Tracheal epithelial cell (primary cell): ENCODE measurements at places on chromosomes 3 and 15. TPM values are rescaled to one million over a fixed set of nuclear protein-coding genes. Genes with fewer than 3 reads are reported as not detected.

EPHB3 gene
- total RNA-seq, result 16.6 and 26.3 TPM in 2 replicates

PLCH1 gene
- total RNA-seq, result under 0.01 and 0.24 TPM in 2 replicates

CPNE9 gene
- total RNA-seq, result not detected in 2 replicates

SLC28A2 gene
- total RNA-seq, result not detected in 2 replicates

MESP1 gene
- total RNA-seq, result under 0.01 and 0.43 TPM in 2 replicates

LCTL gene
- total RNA-seq, result not detected in 2 replicates
